Progenitor cell of endocrine pancreas (in vitro differentiated cells): ENCODE measurements at places on chromosomes 13 and 19. TPM values are rescaled to one million over a fixed set of nuclear protein-coding genes. Genes with fewer than 3 reads are reported as not detected.

DNA sequence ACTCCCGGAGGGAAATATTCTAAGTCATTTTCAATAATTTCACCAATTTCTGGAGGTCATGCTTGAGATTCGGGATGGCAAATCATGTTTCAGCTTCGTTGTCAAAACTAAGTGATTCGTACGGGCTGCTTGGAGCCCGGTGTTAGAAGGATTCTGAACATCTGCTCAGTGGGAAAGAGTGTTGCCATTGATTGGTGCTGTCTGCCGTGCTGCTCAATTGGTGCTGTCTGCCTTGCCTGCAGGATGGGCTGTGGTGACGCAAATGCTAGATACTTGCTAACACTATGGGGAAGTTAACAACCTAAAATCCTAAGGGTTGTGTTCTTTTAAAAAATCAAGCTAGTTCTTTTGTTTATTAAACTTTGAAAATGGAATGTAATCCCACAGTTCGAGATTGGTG, 17.3 kb upstream of the CACNG8 start:
- DNase-seq = no peak

Gene ZNF541
- total RNA-seq = not detected in 2 replicates

Gene ZNF44
- 16.1 and 16.7 TPM in 2 replicates for total RNA-seq

DNA sequence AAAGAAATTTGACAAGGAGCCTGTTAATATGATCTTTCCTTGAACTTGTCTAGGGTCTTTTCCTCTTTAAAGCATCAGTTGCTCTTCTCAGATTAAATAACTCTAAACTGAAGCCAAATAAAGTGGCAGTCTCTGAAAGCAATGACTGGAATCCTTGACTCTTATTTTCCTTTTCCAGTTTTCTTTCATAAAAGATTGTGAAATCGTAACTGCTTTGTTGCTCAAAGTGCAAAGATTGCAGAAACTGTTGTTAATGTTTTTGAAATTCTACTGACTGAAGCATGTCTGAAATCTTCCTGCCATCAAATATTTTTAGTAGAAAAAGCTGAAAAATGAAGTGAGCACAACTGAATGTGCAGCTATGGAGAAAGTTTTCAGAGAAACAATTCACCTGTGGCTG, 1.9 kb downstream of the NHLRC3 start:
- no peak for DNase-seq

DNA sequence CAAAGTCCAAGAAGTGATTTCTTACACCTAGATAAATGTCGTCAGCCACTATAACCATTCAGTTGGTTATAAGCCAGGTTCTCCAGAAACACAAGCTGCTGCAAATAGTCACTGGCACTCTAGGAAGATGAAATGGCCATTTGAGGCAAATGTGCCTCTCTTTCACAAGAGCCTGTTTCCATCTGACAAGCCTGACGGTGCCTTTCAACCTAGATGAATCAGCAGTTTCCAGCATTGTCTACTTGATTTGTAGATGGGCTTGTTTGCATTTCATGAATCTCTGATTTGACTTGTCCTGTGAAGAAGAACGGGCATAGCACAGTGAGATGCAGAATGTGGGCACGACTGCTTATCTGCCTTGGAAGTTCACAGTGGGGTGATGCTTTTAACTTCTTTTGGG, 327.2 kb downstream of the LMO7 start:
- DNase-seq = no peak

DNA sequence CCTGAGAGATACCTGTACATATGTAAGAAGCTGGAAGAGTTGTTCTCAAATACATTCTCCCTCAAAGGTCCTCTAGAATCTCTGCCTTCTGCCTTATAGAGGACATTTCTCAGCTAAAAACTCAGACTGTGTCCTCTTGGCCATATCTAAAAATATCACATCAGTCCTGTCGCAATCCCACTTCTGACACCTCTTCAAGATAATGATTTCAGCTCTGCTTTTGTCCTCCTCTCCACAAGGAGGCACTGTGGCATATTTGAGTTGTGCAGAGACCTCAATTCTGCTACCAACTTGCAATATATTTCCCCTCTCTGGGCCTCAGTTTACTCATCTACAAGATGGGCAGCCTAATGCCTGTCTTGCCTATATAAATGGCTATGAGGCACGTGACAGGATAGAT, 16.6 kb downstream of the ADAMTS10 start:
- no peak for DNase-seq

- no peak for DNase-seq
These were observed 3.4 kb downstream of the DNMT1 start for GRCh38 chr19:10191347-10191746.

Gene TMPRSS9
- total RNA-seq = not detected in 2 replicates

- no peak for DNase-seq
These were observed 29.1 kb downstream of the NUP58 start for GRCh38 chr13:25330541-25330940.

DNA sequence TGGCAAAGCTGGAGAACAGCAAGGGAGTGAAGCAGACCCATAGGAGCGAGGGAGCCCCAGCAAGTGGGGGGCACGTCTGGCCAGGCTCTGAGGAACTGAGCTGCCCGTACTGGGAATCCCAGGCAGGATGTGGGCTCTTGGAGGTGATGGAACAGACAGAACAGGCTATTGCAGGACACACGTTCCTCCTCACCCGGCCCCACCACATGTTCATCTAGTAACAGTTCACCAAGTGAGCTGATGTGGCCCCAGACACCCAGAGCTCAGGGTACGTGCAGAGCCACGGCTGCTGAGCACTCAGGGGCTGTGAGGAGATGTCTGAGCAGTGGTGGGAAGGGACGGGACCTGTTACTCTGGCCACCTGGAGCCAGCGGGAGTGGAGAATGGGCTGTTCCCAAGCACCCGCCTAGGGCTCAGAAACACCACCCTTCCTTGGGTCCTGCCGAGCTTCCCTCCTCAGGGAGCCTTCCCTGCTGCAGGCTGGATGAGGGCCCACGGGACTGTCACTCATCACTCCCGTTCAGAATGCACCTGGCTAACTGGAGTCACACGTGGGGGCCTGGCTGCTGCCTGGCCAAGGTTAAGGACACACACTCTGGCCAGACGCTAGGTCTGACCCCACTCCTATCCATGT, 18.4 kb downstream of the ELL start:
- no peak for DNase-seq

Gene ANGPTL4
- total RNA-seq = 0.77 and 1.1 TPM in 2 replicates

GRCh38 chr13:97221046-97221445, 1.1 kb upstream of the MBNL2 start:
- DNase-seq = no peak

GRCh38 chr19:8973501-8974091, 36.6 kb downstream of the MUC16 start:
- no peak for DNase-seq

Gene RAB3A
- total RNA-seq = 3.3 and 5.1 TPM in 2 replicates

- DNase-seq = no peak
These were observed 1157.2 kb downstream of the OLFM4 start for GRCh38 chr13:54185785-54186184.

Gene GRK1
- total RNA-seq = 0.73 and 1.1 TPM in 2 replicates

DNA sequence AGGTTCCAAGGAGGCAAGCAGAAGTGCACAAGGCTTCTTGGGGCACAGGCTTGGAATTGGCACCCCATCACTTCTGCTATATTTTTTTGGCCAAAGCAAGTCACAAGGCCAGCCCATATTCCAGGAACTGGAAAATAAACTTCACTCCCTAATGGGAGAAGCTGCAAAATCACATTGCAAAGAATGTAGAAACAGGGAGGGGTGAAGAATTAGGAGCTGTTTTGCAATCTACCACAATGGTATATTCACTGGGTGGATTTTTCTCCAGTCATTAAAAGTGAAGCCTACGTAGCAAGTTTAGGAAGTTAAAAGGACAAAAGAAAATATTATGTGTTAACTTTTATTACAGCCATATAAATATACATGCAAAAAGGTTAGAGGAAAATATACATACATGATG, 464.8 kb downstream of the COG6 start:
- no peak for DNase-seq

Gene ZNF235
- 15.0 and 16.6 TPM in 2 replicates for total RNA-seq
